Activated effector memory CD4-positive, alpha-beta T cell treated with Interleukin-2 at 50 U/mL for 16 hours (primary cell): ENCODE measurements at places on chromosomes 4 and X.

DNA sequence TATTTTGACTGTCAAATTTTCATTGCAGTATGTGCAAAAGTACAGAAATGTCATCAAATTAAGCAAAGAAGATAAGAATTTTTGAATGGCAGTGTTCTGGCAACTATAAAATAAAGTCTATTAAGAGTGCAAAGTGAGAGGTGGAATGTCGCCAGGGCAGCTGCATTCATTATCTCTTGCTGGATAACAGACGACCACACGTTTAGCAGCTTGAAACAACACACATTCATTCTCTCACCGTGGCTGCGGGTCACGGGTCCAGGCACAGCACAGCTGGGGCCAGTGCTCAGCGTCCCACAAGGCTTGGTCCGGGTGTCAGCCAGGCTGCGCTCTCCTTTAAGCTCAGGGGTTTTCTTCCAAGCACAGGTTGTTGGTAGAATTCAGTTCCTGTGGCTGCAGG is 113.9 kb downstream of the GPR143 start:
- no peak for DNase-seq

DNA sequence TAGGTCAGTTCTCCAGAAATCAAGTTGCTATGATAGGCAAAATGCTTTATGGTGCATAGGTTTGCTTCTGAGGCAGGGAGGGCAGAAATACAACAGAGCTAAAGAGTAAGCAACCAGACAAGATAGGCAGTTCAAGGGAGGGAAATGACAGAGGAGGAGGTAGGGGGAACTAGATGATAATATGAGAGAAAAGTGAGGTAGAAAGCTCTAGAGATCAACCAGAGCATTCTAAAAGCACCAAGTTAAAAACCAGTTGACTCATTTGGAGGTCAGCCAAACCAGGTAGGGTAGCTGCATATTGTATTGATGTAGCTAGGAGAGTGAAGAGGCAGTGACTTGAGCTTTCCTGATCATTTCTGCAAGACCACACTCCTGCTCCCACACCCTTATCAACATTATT is 49.0 kb upstream of the SLC16A2 start:
- DNase-seq, result no peak

DNA sequence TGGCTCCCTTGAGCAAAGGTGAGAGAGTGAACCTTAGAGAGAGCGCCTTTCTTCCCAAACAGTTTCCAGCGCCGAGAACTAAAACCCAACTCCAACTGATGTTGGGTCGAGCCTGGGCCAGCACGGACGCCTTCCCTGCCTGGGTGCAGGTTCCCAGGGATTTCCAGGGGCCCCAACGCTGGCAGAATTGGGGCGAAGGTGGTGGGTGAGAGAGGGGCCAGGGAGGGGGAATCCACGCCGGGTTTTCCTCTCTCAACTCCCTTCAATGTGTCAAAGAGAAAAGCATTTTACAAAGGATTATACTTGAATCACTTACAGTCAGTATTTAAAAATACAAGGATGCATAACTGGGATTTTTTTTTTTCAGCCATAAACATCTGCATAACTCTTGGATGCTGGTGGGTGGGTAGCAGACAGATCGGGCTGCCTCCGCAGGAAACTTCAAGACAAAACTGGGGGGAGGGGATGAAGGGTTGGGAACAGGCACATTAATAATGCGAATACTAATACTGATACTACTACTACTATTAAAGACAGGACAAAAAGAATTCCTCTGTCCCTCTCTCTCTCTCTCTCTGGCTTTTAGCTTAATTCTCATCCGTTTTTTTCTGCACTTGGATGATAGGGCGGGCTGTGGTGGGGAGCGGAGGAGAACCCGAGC is 1.3 kb upstream of the ARX start:
- no peak for DNase-seq

- DNase-seq, result no peak
Observed at GRCh38 chr4:5784021-5784420, 73.0 kb downstream of the EVC start.

- no peak for DNase-seq
Observed at GRCh38 chr4:67624939-67625338, 66.4 kb downstream of the STAP1 start.

DNA sequence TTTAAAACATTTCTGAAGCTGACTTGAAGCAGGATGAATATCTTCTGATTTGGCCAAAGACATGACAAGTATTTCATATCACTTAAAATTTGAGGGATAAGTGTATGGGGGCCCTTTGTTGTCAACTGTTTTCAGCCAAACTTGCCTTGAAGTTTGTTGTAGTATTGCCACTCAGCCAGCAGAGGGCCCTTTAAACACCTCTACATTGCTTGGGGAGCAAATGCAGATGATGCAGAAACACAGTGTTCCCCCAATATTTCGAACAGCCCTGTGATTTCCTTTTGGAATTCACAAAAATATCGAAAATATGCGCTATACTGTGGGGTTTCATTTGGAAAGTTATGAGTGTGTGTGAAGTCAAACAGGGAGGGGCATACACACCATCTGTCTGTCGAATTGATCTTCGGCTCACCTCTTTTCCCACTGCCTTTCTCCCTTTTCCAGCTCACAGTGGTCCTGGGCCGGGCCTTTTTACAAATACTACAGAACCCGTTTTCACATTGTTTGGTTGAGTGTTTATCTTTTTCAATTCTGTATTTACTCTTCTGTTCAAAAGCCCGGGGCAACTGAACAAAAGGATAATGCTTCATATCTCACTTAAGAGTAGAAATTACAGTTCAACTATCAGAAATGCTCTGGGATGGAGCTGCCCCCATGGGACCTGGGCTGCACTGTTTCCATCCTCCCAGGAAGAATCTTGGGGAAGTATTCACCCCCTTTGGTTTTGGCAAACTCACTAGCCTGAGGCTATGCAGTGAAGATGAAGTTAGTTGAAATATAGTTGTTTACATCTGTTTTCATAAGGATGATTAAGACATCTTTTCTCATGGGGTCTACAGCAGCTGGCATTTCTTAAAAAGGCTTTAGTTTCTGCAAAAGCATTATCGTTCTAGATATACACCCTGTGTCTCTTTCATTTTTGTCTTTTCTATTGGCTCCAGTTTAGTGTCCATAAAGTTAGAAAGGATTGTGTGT is 137.6 kb downstream of the EGF start:
- DNase-seq, result peak; percentile 16

DNA sequence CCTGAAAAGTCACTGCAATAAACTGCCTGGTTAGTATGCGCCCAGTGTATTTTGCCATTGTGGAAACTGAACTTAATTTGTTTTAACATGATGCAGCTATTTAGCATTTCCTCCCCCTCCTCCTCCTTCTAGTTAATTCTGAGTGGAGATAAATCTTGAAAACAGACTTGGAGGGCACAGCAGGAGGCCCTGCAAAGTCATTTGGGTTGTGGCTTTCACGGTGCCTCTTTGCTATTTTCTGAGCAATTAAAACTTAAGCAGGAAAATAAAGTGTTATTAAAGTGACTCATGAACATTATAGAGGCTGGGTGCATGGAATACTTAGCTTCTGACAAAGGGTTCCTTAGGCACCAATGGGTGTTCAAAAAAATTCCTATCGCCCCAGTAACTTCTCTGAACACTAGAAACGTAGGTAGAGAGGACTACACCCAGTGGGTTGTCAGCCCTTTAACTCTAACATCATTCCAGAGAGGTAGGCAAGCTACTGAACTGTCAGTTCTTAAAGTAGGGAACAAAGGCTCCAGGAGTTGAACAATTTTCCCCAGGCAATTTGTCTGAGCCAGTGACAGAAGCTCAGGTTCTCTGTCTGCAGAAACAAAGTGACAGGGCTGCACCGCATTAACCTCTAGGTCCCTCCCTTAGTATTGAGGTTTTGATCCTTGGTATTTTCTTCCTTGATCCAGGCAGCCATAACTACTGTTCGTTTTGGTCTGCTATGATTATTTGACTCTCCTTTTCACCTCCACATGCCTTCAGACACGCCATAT is 158.3 kb upstream of the KIT start:
- DNase-seq, result no peak

DNA sequence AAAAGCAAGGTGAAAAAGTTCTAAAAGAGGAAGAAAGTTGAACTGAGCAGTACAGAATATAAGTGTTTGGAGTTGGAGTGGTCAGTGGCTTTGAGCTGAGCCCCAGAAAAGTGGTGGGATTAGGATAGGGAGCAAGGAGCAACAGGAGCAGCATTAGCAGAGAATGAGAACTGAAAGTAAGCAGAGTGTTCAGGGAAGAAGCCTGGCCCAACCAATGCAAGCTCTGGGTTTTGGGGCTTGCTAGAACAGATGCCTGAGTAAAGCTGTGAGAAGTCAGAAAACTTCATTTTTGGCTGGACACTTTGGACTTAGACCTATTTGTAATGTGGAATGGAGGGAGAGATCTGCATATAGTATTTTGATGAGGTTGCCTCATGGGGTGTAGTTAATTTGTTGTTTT is 17.8 kb downstream of the JADE1 start:
- DNase-seq, result no peak
